HS-27A (cell line): ENCODE measurements at places on chromosomes 6 and 20.
A peak's percentile ranks its signal among the peaks of the same experiment; 100 is the strongest.

DNA sequence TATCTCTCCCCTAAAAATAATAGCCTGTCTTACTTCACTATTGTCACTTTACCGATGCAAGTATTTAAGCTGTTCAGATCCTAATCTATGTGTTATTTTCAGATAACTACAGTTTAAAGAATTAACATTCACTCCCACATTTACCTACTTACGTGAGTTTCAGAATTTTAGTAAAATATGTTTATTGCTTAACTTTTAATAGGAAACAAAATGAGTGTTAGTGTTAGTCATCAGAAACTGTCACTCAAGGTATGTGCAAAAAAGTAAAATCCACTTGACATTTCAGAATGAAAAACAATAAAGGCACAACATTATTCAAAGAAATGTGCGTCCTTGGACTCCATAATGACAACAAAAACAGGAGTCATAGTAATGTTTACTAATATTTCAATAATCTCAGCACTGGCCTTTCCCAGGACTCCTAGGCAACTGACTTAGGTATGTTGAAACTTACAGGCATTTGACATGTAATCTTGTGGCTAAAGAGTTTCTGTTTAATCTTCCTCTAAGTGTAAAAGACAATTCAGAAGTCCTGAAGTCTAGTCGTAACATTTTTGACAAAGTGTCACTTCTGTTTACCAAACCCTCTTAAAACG, 4.5 kb downstream of the ATXN1 start:
- no peak for DNase-seq

DNA sequence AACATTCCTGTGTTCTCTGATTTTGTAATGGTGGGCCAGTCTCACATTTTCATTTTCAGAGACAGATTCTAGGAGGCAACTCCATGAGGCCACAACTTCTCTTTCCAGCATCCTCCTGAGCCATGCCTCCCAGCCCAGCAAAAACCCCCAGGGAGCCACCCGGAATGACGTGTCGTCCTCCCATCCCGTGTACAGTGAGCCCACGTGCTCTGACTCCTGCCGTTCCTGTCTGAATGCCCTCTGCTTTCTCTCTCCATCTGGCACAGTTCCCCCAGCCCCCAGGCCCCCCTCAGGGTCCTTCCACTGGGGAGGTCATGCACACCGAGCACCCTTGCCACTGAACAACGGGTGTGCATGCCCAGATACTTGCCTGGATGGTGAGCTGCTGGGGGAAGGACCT, 38.0 kb downstream of the C20orf203 start:
- no peak for DNase-seq

- DNase-seq: no peak
Observed at GRCh38 chr6:129686941-129687627, 22.9 kb downstream of the ARHGAP18 start.

- DNase-seq: no peak
Observed at GRCh38 chr6:30855429-30856075, 28.8 kb upstream of the DDR1 start.

DNA sequence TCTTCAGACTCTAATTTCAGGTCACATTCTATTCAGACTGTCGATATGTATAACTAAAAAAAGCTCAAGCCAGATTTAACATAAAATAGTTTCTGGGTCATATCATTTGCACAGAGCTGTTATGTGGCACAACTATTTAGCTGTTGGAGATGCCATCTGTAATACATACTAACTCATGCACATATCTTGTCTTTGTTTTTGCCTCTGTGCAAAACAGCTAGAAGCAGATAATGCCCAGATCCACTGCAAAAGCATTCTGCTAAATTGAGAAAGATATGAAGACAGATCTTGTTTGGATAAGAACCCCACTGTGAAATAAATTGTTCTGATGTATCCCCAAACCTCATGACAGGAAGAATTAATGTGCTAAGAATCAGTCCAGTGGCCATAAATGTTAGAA, 522.8 kb upstream of the AGPAT4 start:
- no peak for DNase-seq

GRCh38 chr6:636488-636887, 20.4 kb downstream of the HUS1B start:
- no peak for DNase-seq

DNA sequence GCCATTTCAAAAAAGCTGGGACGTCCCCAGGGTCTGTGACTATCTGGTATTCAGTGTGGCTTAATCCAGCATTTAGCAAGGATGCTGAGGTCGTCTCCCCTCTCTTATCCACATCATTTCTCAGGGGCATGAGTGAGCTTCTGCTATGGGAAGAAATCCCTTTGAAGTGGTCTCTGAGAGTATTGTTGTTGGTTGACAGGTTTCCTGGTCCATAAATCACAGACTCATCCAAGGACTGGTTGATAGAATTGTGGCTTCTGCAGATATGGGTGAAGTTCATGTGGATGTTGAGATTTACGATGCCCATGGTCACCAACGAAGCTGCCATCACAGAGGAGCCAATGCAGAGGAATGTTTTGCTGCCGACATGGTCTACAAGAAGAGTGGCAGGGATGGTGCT, 24.0 kb downstream of the SLC2A12 start:
- no peak for DNase-seq

DNA sequence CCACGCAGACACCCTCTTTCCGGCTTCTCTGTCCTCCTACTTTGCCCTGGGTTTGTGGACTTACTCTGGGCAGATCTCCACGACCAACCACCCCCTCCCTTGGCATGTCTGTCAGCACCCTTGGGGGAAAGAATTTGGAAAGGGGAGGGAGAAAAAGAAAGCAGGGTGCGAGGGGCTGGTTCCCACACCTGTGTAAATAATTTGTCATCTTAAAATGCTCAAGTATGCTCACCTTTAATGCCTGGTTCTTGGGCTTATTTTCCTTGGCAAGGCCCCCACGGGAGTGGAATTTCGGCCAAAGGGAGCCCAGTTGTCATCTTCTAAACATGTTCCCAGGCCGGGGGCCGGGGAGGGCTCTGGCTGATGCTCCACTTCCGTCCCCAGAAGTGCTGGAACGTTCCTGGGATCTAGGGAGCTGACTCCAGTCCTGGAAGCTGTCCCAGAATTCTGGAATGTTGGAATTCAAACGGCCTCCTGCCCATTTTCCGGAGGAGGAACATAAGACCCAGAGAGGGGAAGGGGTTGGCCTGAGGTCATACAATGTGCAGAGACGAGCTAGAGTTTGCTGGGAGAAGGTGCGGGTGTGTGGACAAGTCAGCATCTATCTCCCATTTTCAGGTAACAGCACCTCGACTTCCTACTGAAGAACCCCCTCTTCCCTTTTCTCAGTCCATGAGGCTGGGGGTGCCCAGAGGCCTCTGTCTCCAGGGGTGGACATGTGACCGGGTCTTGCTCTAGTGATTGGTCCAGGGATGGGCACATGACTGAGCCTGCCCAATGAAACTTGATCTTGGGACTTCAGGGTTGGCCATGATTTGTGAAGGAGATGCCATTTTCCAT, 122.3 kb downstream of the CEBPB start:
- peak; percentile 67 for DNase-seq
